ACHN (cell line): ENCODE measurements at places on chromosomes 5 and 9.

GRCh38 chr9:137035507-137035834 is 3.6 kb upstream of the FUT7 start:
- DNase-seq = no peak

DNA sequence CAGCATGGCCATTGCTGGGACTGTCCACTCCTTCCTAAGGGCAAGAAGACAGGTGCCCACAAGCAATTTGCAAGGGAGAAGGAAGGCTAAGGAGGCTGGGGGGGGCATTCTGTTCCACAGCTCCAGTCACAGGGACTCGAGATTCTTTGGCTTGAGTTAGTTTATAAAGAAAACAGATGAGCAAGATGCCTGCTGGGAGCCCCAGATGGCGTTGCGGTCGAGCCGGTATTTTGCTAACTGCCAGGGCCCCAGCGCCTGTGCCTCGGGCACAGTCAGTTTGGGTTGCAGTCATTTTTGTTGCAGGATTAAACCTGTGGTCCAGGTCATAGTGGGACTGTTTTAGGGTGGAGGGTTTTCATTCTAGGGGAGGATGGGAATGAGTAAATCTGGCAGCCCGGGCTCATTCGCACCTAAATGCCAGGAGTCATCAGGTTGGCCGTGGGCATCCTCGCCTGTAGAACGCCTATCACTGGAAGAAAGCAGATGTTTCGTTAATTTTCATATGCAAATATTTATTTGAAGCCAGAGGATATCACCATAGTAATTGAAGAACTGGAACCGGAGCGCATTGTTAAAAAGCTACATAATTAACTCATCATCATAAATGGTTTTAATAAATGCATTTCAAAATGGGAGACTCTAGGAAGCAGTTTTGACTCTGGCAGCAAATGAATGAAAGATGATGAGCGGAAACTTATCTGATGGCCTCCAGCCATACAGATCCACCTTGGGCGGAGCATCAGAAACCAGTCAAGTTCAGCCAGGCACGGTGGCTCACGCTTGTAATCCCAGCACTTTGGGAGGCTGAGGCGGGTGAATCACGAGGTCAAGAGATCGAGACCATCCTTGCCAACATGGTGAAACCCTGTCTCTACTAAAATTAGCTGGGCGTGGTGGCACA is 87.1 kb upstream of the FCN2 start:
- no peak for DNase-seq

DNA sequence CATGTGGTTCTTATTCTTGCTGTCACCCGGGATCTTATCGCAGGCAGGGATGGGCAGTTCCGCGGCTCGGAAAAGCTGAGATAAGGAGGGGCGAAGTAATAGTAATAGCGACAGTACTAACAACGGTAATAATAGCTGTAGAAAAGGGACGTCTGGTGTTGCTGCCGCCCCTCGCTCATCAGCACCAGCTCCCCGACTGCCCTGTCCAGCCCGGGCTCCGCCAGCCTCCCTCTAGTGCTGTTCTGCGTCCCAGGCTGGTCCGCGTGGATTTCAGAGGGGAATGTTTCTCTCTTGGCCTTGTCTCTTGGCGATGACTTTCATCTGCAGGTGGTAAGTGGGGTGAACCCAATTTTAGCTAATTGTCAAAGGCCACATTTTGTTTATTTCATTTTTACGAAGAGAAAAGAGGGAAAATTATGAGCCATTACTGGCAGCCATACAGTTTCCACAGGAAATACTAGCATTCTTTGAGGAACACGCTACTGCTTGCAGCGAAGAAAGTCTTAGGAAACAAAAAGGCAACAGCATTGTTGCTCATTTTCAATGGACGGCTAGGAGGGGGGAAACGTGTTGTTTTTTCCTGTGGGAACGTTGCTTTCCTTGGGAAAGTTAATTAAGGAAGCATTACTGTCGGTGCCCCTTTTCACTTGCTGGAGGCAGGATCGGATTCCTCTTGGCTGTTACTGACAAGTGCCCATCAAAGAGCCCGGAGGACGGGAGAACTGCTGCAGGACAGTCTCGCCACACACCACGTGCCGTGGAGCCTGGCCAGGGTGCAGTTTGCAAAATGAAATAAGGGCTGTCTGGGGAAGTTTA is 762 bp downstream of the SNCAIP start:
- DNase-seq = peak; percentile 0

DNA sequence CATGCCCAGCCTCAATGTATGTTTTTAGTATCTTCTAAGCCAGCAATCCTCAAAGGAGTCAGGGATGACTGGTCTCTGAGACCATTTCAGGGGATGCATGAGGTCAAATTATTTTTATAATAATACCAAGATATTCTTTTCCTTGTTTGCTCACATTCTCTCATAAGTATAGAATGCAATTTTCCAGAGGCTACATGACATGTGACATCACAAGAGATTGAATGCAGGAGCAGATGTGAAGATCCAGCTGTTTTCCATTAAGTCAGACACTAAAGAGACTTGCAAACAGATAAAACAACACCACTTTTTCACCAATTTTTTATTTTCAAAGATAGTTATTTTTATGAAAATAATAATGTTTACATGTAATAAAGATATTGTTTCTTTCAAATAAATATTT is 22.0 kb upstream of the FREM1 start:
- DNase-seq = no peak

GRCh38 chr5:14034963-14035362 is 90.5 kb upstream of the DNAH5 start:
- no peak for DNase-seq

DNA sequence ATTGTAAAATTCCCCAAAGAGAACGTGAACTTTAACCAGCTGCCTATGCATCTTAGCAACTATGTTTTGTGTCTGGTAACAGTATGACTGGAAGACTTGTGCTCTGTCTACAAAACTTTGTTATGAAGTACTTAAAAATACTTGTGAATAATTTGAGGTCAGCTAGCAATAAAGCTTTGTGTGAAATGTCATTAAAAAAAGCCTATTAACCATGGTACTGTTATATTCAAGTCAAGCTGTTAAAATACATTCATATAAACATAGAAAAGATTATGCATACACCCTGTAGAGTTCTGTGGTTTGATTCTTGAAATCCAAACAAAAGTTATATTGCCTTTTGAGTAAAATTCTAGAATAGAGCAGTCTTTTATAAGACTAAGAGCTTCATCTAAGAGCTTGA is 60.1 kb downstream of the VCAN start:
- DNase-seq = no peak

GRCh38 chr9:88084357-88085183 is 53.7 kb downstream of the SPATA31C2 start:
- no peak for DNase-seq

DNA sequence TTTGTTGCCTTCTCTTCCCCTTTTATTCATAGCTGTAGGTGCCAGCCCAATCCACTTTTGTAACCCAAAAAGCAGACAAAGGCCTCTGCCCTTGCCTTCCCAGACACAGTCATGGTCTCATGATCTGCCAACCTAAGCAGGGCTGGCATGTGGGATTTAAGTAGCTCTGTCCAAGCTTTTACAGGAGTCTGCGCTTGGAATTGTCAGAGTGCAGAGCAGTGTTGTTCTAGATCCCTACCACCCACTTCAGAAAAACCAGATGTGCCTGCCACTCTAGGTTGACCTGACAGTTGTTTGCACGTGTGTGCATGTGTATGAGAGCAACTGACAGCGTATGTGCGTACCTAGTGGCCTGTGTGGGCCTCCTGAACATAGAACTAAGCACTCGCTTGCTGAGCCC is 87.8 kb upstream of the SPRY4 start:
- DNase-seq = no peak

- no peak for DNase-seq
Observed at GRCh38 chr9:101463397-101463796, 27.8 kb upstream of the ALDOB start.

- DNase-seq = no peak
Observed at GRCh38 chr9:97980918-97981845, 2.0 kb upstream of the ANP32B start.

- DNase-seq = no peak
Observed at GRCh38 chr9:28976684-28977083, 1403.4 kb upstream of the C9orf72 start.
